Neuronal stem cell (in vitro differentiated cells): ENCODE measurements at places on chromosomes 13 and 19.

DNA sequence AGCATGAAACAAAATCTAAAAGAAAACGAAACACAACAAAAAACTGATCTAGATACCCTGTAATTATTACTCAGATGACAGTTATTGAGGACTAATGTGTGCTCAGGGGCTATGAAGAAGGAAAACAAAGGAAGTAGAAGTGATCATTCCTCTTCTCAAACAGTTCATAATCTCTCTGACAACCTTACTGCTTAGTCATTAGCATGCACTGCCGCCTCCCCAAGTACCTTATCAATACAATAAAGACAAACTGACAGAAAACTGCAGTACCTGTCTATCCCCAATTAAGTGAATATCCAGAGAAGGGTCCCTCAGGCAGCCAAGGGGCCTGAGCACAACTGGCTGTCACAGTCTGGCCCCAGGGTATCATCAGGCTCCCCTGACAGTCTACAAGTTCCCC is 22.0 kb upstream of the POU4F1 start:
- no peak for DNase-seq

DNA sequence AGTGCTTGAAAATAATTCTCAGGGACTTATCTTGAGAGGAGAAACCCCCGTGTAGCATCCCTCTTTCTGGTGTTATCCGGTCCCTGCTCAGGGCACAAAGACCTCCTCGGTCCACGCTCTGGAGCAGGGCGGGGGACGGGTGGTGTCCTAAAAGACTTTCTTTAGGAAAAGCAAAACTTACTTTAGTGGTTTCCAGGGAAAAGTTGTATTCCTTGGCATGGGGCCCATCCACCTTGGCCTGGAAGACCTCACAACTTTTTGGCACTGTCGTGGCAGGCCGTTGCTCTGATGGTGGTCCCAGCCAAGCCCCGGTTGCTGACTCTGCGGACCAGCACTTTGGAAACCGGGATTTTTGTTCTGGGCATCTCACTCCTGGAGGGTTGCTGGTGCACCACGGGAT is 2.7 kb downstream of the AMER2 start:
- DNase-seq, result no peak

DNA sequence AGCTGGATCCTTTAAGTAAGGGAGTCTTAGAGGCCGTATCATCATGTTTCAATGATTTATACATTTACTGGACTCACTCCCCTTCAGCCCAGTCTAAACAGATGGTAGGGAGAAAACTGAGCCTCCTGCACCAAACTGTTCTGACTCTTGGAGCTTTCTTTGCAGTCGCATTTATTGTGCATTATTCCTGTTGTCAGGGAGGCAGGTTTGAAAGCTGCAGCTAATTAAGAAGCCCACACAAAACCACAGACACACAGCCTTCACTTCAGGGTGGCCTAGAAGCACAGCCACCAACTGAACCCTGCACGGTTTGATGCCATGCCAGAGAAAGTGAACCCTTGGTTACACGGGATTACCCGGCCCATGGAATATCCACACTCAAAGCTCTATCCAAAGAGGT is 911.0 kb downstream of the UQCRFS1 start:
- DNase-seq, result no peak

DNA sequence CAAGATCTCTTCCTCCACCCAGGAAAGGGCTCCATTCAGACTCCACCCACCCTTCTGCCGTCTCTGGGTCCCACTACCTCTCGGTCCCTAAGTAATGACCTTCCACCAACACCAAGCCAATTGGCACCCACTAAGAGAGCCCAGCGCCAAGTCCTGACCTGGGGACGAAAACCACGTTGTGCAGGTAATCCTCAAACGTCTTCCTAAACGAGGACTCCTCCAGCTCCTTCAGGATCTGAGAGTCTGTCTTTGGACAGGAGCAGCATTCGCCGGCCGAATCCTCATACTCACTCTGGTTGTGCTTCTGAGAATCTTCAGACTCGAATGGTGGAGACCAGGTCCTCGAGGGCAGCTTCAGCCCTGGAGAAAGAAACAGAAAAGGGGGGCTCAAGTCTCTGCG is 83.1 kb downstream of the ZNF557 start:
- DNase-seq, result no peak

DNA sequence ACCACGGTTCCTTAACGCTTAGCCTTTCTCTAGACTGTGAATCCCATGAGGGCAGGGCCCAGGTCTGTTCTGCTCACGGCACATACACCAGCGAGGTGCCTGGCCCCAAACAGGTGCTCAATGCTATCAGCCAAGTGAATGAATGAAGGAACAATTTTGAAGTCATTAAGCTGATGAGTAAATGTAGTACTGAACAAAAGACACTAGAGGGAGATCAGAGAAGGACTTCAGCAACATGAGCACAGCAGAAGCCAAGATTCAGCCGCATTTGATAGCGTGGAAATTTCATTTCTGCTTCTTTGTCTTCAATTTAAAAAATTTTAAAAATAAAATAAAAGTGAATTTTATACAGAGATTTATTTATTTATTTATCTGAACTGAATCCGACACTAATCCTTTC is 20.1 kb upstream of the MYO16 start:
- no peak for DNase-seq

DNA sequence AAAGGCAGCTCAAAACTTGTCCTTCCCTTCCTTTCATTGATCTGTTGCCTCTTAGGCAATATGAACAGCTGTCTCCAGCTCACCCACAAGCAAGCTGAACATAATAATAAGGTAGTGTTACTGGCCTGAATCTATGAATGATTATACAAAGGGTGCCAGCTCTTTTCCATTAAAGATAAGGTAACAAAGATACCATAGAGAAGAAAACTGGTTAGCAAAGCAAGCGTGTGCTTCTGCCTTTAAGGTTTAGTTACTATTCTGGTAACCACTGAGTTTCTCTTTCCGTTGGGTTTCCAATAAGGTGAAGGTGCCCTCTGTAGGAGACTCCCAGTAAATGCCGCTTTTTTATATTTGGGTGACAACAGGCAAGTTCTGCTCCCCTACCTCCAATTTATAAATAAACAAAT is 12.1 kb upstream of the DACH1 start:
- DNase-seq, result peak; percentile 50

- no peak for DNase-seq
Measured at GRCh38 chr13:76472916-76473315, 413.3 kb downstream of the KCTD12 start.

DNA sequence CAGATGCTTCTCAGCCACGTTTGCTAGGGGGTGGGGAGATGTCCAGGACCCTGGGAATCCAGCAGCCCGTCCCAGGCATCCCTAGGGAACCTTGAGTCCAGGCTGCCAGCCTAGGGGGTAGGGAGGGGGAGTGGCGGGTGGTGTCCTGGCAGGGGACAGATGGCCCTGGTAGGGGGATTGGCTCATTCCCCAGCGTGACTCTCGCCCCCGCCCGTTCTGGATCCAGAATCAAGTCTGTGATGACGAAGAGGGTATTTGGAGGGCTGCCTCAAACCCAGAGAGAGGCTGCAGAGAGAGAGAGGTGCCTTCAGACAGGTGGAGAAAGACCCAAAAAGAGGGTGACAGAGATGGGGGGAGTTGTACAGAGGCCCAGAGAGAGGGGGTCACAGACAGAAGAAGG is 4.1 kb downstream of the SLC17A7 start:
- DNase-seq, result no peak

DNA sequence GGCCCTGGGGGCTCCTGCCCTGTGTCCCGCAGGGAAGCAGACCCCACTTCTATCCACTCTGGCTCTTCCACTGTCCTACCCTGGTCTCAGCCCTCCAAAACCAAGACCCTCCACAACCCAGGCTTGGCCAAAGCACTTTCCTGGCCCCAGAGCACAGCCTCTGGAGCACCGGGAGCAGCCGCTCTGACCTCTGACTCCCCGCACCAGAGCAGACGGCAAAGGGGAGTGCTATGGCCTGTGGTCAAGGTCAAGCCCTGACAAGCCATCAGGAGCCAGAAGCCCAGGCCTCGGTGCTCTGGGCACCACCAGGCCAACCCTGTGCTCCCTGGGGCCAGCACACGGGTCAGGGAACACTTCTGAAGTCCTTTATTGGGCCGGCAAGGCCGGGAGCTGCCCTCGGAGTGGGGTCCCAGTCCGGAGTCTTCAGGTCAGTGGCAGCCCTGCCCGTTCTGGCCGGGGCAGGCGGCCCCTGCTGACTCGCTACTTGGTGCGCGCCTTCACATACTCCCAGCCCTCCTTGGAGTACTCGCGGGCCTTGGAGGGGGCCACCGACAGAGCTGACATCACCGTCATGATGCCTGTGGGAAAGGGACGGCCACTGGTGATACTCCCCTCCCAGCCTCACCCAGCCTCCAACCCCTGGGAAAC is 2.1 kb downstream of the MICOS13 start:
- DNase-seq, result no peak

DNA sequence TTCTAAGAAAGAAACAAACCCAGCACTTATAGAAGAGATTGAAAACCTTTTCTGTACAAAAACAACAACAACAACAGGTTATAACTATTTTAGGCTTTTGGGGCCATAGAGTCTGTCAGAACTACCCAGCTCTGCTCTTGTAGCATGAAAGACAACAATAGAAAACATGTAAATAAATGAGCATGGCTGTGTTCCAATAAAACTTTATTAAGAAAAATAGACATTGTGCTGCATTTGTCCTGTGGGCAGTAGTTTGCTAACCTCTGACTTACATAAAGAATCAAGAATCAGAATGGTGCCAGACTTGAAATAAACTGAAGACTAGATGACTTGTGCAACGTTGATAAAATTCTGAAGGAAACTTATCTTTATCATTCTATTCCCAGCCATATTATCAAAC is 617.5 kb downstream of the DIAPH3 start:
- no peak for DNase-seq

DNA sequence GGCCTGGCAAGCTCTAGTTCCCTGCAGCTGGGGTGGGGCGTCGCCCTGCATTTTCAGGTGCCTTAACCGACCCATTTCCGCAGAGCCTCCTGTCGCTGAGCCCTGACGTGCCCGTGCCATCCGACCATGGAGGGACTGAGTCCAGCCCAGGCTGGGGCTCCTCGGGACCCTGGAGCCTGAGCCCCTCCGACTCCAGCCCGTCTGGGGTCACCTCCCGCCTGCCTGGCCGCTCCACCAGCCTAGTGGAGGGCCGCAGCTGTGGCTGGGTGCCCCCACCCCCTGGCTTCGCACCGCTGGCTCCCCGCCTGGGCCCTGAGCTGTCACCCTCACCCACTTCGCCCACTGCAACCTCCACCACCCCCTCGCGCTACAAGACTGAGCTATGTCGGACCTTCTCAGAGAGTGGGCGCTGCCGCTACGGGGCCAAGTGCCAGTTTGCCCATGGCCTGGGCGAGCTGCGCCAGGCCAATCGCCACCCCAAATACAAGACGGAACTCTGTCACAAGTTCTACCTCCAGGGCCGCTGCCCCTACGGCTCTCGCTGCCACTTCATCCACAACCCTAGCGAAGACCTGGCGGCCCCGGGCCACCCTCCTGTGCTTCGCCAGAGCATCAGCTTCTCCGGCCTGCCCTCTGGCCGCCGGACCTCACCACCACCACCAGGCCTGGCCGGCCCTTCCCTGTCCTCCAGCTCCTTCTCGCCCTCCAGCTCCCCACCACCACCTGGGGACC is 1.2 kb downstream of the ZFP36 start:
- DNase-seq, result no peak

GRCh38 chr13:45786293-45786920 is 65.1 kb downstream of the SIAH3 start:
- DNase-seq, result no peak

DNA sequence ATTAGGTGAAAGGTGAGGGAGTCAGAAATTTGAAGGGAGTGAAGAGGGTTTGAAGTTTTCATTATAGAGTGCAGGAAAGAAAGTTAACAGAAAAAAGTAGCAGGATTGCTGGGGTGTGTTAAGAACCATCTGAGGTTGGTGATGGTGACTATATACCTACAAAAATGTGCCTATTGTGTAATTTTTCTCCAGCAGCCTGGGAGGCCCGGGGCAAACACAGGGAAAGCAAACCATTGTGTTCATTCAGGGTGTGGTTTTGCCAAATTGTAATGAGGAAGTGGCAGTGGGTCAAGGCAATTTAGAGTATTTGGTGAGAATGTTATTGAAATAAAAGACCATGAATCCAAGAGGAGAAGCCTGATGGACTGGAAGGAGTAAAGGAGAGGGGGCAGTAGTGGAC is 8.2 kb upstream of the SUCLA2 start:
- DNase-seq, result no peak

DNA sequence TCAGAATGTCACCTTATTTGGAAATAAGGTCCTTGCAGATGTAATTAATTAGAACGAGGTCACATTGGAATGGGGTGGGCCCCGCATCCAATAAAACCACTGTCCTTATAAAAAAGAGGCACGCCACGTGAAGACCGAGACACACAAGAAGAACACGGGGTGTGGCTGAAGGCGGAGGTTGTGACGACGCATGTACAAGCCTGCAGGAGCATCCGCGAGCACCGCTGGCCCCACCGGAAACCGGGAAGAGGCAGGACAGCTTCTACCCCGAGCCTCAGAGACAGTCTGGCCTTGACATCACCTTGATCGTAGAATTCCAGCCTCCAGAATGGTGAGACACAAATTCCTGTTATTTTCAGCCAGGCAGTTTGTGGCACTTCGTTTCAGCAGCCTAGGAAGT is 177.9 kb downstream of the COL4A1 start:
- DNase-seq, result no peak

DNA sequence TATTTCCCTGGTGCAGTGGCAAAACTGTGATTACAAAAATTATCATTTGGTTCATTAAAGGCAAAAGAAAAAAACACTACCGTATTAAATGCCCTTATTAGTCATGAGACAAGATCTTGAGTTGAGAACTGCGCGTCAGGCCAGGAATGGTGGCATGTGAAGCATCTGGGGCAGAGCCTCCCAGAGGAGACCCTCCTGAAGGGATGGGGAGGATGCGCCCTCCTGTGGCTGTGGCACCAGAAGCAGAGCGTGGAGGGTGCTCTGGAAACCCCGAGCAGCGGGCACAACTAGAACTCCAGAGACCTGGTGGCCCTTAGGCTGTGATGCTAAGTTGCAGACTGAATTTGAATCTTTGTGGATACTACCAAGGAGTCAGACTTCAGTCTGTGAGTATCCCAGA is 11.5 kb downstream of the CUL4A start:
- no peak for DNase-seq

GRCh38 chr19:2587001-2587719 is 111.2 kb downstream of the GADD45B start:
- DNase-seq, result no peak

- no peak for DNase-seq
Measured at GRCh38 chr19:287381-287871, 3.8 kb downstream of the PLPP2 start.

DNA sequence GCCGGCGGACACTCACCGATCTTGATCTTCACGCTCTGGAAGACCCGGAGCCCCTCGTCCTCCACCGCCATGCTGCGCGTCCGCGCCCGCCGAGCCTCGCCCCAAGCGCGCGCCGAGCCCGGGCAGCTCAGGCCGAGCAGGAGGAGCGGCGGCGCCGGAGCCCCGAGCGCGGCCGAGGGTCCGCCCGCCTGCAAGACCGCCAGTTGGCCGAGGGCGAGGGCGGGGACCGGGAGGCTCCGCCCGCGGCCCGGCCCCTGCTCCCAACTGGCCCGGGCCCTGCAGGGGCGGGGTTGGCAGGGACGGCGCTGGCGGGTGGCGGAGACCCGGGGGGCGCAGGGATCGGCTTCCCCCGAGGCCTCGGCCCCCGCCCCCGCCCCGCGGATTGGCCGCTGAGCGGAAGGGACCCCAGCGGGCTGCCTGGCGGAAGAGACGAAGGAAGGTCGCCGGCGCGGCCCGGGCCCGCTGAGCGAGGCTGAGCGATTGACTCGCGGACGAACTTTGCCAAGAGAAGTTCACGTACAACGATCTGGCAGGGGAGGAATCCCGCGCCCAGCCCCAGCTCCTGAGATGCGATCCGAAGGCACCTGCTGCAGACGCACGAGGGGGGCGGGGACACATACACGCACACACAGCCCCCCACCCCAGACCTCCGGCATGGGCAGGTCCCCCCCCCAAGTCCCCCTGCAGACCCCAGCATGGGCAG is at the start of gene RASA3:
Gene RASA3, minus strand, starts transcription at position 205 of the 703 bp plus-strand sequence. Its CDS starts 134 bp downstream, at position 71.
- peak; percentile 84 for DNase-seq

GRCh38 chr13:94351292-94351990 is 128.0 kb downstream of the DCT start:
- no peak for DNase-seq
